ENCODE measurements at places on chromosomes 7 and 10. TPM values are rescaled to one million over a fixed set of nuclear protein-coding genes. Genes with fewer than 3 reads are reported as not detected.

The PDCD11 gene
- 40.5 TPM for total RNA-seq

The GNAI1 gene
- 28.9 TPM for total RNA-seq

The GIMAP7 gene
- not detected for total RNA-seq

The FAM107B gene
- total RNA-seq = 105 TPM

The NYAP1 gene
- 6.7 TPM for total RNA-seq

The FIS1 gene
- total RNA-seq = 149 TPM

The MCM7 gene
- total RNA-seq = 238 TPM

The ASNS gene
- total RNA-seq = 63.2 TPM

The C10orf62 gene
- 0.08 TPM for total RNA-seq
